ENCODE measurements at places on chromosomes 3 and 15. TPM values are rescaled to one million over a fixed set of nuclear protein-coding genes. Genes with fewer than 3 reads are reported as not detected.

CTDSPL2 gene
- total RNA-seq: 65.2 TPM

AAGAB gene
- total RNA-seq: 36.6 TPM

DNA sequence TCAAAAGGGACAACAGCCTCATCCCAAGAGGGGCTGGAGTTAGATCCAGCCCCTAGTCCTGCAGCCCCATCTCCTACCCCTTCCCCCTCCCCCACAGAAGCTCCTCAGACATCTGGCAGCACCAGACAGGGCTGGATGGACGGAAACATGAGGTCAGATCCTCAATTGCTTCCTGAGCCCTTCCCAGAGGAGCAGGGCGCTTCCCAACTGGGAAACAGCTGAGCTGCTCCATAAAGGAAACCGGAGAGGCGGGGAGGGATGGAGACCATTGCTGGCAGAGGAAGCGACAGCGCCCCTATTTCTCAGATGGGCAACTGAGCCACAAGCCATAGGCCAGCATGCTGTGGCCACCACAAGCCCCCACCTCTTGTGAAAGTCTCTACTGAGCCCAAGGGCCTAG lies 18.3 kb upstream of the CYP11A1 start:
- DNase-seq: no peak

DNA sequence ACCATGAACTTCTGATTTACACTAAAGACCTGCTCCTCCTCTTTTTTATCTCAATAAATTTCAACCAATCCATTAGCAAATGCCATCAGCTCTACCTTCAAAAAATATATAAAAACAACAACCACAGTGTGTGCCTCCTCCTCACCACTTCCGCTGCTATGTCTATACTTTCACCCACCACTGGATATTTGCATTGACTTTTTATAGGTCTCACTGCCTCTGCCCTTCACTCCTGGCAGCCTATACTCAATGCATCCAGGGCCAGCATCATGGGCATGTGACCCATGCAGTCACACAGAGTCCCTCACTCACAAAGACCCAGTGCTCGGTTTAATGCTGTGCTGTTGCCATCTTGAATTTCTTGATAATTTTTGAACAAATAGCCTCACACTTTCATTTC lies 53.5 kb upstream of the CCDC54 start:
- DNase-seq: no peak

DNA sequence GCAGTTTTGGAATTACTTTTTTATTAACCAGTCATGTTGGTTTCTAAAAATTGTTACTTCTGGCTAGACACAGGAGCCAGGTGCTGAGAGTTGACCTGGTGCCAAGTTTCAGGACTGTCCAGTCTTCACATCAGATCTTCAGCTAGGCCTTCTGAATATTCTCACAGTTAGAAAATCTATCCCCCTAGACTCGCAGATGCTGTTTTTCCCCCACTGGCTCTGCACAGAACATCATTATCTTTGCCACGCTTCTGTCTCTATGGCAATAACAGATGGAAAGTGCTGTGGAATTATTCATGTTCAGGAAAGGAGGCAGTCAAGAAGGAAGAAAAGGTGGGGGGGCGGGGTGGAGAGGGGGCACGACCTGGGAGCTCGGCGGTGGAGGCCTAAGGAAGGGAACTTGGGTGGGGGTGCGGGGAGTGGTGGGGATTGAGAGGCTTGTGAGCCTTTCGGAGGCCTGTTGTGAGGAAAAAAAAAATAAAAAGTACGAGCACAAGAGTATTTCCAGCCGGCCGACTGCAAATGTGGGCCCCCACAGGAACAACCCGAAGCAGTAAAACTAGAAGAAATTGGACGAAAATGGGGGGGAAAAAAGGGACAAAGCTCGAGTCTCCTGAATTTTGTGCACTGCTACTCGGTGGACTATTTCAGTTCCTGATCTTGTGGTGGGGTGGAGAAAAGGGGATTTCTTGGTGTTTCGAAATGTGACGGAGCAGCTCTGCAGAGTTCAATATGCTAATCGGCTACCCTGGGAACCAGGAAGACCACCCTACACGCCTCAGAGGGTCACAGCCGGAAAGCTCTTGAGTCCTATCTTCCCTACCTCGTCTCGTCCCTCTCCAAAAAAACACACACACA lies 1.5 kb upstream of the SKIL start:
- DNase-seq: peak; percentile 28

- no peak for DNase-seq
Measured at GRCh38 chr3:154642145-154642544, 212.2 kb upstream of the GPR149 start.

- no peak for DNase-seq
Measured at GRCh38 chr3:173037840-173038483, 103.1 kb downstream of the SPATA16 start.

FAM131A gene
- 23.0 TPM for total RNA-seq

- DNase-seq: no peak
Measured at GRCh38 chr3:82596805-82597204, 835.4 kb upstream of the GBE1 start.

- DNase-seq: peak; percentile 16
Measured at GRCh38 chr3:9553948-9554513, 409 bp upstream of the LHFPL4 start.

GRCh38 chr15:33119273-33119672 lies 75.2 kb downstream of the FMN1 start:
- DNase-seq: no peak

Data from WTC11 (cell line).